CD8-positive, alpha-beta memory T cell (primary cell): ENCODE measurements at places on chromosomes 4 and X. TPM values are rescaled to one million over a fixed set of nuclear protein-coding genes. Genes with fewer than 3 reads are reported as not detected.

NSG1 gene
- 49.8 TPM for polyA plus RNA-seq

FTSJ1 gene
- 69.4 TPM for polyA plus RNA-seq

ZNF141 gene
- 8.6 TPM for polyA plus RNA-seq

RBMXL3 gene
- polyA plus RNA-seq: not detected

PAGE4 gene
- polyA plus RNA-seq: not detected

CFI gene
- not detected for polyA plus RNA-seq

DNA sequence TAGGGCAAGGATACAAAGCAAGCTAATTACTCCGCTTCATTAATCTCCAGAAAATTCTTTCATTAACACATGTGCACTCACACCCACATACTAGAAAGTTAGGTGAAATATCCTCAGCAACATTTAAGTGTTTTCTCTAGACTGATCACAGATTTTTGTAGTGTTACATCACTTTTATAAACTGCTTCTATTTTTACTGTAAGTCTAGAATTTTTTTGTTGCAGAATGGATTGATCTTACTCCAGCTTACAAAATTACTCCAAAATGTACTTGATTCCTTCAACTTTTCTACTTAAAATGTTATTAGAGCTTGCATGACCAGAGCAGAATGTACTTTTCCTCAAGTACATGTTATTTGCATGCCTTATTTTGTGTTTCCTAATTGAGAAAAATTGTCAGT lies 2325.2 kb downstream of the PCDH7 start:
- DNase-seq: no peak

- no peak for DNase-seq
These were observed 288.8 kb downstream of the INPP4B start for GRCh38 chr4:142557239-142557801.

GRCh38 chr4:40550948-40551462 lies 78.7 kb downstream of the RBM47 start:
- DNase-seq: no peak

- DNase-seq: no peak
These were observed 1547.4 kb upstream of the TENM3 start for GRCh38 chr4:180695851-180696250.

DNA sequence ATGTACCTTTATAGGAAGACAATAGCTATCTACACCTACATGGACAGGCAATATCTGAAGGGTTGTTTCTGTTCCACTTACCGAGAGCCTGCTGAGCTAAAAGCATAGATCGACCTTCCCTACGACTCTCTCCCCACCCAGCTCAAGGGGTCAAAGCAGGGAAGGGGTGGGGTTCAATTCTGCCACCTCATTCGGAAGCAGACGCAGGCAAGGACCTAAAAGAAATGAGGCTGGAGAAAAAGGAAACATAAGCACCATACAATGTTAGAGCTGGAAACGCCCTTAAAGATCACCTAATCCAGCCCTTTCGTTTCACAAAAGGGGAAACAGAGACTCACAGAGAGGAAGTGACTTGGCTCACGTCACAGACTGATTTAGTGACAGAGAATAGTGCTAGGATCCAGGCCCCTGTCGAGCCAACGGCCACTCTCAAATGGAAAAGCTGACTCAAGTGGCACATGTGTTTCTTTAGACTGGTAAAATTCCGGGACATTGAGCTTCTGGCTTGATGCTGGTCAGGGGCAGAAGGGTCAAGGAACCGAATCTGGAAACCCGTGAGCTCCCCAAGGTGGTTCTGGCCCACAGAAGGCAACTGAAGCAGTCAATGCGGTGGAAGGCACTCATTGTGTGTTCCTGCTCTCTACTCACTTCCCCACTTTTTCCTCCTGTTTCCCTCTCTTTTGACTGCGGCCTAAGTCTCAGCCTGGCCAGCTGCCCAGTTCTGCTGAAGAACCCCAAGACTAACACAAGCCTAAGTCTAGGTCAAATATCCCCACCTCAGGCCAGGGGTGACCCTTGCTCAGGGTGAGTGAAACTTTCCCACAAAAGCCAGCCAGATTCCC lies 7.5 kb downstream of the SEPTIN6 start:
- peak; percentile 65 for DNase-seq

DNA sequence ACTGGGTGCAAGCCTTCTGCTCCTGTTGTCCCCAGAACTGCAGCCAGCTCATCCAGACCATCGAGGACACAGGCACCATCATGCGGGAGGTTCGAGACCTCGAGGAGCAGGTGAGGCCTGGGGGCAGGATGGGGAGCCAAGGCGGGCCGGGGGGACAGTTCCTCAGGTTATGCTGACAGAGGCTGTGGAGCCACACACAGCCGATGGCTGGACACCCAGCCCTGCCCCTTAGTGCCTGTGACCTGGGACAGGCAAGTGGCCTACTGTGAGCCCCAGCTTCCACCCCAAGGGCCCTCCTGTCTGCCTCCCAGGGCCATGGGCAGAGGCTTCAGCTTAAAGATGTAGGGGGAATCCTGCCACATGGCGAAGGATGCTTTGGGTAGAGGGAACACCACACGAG lies 14.3 kb downstream of the CCDC22 start:
- DNase-seq: no peak

DNA sequence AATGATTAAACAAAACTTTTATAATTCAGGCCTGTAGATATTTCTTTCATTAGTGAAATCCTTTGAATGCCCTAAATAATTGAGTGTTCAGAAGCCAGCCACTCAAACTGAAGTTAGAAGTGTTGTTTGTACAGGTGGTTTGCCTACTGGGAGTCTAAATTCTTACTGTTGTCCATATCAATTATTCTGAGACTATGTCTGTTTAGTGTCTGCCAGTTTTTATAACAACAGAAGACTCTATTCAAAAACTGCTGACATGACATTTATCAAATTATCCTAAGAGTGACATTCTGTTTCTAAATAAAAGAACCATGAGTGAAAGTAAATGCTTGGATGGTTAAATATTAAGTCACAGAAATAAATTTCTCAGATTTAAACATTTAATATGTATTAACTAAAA lies 375.1 kb downstream of the FAT4 start:
- DNase-seq: no peak

GRCh38 chr4:7206385-7206784 lies 14.0 kb downstream of the SORCS2 start:
- no peak for DNase-seq

DNA sequence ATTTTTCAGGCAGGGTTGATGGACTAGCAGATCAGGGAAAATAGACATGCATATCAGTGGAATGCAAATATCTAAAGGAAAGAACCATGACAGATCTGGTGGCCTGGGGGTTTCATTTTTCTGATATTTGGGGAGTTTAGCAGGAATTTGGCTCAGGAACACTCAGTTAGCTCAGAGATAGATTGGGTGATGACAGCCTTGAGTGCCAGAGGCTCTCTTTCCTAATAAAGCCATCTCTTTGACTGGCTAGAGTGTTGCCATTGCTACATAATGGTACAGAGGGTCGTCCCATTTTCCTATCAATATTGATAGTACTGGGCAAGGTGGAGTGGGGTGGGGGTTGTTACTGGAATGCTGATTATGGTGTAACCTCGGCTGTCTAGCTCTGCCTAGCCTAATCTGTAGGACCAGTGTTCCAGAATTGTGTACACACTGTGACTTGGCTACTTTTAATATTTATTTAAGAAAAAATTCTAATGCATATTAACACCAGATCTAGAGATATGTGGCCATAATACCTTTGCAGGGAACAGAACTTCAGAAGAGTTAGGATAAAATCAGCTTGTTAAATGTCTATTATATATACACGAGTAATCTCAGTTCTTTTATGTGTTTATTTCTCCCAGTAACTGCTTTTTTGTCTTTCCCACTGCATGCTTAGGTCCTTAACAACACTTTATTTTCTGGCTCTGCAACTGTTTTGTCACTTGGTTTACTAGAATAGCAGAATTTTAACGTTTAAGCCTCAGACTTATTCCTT lies 145.0 kb upstream of the SPOCK3 start:
- no peak for DNase-seq

DNA sequence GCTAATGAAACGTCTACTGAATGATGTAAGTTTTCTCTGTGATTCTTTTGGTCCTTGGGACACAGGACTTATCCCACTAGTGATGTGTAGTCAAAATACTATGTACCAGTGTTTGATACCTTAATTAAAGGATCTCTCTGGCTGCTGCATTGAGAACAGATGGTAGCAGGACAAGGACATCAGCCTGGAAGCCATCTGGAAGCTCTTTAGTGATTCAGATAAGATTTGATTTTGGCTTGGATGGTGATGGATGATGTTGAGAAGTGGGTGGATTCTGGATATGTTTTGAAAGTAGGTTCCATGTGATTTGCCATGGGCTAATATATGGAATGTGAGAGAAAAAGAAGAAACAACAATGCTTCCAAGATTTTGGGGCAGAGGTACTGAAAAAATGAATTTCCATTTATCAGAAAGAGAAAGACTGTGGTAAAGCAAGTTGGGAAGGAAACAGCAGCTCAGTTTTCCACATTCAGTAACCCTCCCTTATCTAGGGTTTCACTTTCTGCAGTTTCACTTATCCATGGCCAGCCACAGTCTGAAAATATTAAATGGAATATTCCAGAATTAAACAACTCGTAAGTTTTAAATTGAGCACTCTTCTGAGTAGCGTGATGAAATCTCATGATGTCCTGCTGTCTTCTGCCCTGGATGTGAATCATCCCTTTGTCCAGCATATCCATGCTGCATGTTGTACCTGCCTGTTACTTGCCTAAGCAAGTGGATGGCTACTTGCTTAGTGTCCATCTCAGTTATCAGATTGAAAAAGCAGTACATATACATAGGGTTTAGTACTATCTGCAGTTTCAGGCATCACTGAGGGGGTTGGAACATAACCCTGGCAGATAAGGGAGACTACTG lies 15.6 kb downstream of the CD38 start:
- no peak for DNase-seq

DNA sequence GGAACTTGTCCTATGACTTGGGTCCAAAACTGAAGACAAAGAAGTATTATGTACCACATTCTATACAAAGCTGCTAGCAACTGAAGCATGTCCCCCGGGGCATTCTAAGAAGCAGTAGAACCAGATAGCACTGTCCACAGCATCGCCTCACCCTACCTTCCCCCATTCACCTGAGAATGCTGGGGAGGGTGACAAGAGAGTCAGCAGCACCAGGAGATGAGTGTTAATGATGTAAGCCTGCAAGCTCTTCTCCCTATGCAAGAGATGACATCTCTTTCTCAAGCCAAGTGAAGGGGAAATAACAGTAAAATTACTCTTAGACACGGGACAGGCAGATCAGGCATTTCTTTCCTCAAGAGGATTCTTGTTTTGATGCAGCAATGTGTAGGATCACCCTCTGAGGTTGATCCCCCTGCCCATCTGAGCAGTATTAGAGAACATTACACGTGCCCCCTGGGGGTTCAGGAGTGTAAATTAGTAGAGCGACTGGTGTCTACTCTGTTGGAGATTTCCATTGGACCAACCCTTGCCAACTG lies 13.9 kb upstream of the TLR1 start:
- no peak for DNase-seq

- no peak for DNase-seq
These were observed 31.1 kb upstream of the WDR17 start for GRCh38 chr4:176034499-176034898.

DNA sequence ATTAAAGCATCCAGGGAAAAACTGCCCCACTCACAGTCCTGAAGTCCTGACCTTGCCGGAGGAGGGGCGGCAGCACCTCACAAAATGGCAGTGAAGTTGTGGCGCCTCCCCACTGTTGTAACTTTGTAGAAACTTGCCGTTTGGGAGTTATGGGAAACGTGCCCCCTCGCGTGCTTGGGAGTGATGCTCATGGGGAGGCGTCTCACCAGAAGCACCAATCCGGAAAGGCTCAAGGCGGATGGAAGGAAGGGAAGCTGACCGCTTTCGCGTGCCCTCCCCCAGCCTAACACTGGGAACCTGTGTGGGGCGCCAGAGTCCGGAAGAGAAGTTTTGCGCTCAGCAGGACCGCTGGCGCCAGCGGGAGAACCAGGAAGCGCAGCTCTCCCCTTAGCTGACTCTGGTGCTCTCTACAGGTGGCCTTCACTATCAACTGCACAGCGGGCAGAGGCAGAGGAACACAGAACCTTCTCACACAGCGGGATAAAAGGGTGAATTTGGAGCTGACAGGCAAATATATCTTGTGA lies at the start of the genes CT45A10 and SAGE1:
Gene CT45A10 (minus strand): TSS at position 151 of the 524 bp plus-strand sequence. CDS start 8,100 bp downstream, outside the sequence.
Gene SAGE1 (plus strand): TSS at position 423 of the 524 bp plus-strand sequence. CDS start 2,527 bp downstream, outside the sequence.
- DNase-seq: no peak

GRCh38 chrX:39935411-39936064 lies 162.2 kb downstream of the BCOR start:
- no peak for DNase-seq

DNA sequence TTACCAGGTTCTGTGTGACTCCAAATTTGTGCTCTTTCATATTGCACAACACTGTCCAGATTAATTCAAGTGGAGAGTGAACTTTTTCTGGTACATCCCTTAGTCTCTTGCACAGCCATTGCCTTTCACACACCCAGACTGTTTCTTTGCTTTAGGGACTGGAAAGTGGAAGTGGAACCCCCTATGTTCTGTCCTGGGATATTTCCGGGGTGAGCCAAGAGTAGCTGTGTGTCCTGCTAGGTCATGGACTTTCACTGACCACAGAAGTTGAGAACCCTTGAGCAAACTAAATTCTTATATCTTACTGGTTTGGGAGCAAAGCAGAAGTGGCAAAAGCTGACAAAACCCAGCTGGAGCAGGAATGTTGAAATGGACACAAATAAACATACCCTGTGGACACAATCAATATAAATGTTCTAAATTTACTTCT lies 10.3 kb upstream of the VSIG4 start:
- DNase-seq: no peak

DNA sequence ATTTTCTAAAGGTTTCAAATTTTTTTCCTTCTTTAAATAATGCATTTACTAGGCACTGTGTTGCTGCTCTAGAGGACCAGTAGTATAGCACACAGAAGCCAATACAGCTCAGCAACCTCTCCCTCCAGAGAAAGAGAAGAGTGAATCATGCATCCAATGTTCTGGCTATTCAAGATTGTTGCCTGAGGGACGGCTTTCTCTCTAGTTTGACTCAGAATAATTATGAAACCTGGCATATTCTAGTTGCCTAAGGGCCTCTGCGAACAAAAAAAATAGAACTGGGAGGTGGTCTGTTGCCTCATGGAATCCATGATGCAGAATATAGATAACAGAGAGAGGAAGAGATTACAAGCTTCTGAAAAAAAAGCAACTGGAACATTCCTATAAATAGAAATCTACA lies 1233.3 kb upstream of the PABPC4L start:
- DNase-seq: no peak

DNA sequence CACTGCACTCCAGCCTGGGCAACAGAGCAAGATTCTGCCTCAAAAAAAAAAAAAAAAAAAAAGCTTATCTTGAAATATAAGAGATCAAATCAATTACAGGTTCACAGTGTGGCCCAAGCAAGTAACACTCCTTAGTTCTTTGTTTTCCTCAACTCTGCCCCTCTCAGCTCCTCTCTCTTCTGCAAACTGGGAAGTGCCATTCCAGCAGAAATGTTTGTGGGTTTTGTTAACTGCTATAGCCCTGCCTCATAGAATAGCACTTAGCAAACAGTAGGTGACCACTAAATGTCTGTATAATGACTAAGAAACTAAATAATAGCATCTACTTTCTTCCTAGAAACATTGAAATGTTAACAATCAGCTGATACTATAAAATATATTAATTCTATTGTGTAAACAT lies 160.0 kb upstream of the NAP1L5 start:
- DNase-seq: no peak
